B cell (primary cell): ENCODE measurements at places on chromosomes 11 and 22. TPM values are rescaled to one million over a fixed set of nuclear protein-coding genes. Genes with fewer than 3 reads are reported as not detected.

Gene TH
- not detected in 2 replicates for total RNA-seq

DNA sequence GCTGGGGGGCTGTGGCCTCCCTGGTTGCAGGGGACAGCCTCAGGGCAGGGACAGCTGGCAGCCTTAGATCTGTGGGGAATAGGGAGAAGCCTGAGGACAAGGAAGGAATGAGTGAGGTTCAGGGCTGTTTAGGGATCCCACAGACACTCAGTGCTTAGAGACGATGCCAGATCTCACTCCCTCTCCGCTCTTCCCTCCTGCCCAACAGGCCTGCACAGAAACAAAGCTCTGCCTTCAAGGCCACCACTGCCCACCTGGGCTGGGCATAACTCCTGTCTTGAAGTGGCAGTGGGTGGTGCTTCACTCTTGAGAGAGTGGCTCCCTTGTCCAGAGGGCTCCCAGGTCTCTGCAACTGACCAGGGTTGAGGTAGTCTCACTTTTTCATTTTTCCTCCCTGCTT is 13.1 kb upstream of the CENATAC start:
- H3K36me3 ChIP-seq, result no peaks in the 10 kb centered on the region
- no peak for DNase-seq
- H3K27me3 ChIP-seq, result no peaks in the 10 kb centered on the region
- no peak overlapping the region for H3K4me3 ChIP-seq

DNA sequence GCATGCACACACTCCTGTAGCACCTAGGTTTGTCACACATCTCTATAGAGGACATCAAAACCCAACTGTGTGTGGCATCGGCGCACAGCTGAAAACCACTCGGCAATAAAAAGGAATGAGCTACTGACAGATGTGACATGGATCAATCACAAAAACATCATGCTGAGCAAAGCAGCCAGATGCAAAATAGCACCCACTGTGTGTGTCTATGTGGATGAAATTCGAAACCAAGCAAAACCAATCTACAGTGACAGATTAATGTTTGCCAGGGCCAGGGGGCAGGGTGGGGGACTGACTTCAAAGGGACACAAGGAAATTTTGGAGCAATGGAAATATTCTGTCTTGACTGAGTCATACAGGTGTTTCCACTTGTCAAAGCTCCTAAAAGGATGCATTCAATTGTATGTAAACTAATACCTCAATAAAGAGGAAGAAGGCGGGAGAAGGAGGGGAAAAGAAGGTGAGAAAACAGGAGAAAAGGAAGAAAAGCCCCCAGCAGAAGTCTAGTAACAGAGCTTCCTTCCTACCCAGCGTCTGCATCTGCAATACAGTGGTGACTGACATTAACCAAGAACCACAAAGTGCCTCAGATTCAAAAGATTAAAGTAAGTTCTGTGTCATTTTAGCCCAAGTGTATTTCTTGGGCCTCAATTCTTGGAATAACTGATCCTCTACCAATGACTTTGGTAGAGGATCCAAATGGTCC is 49.8 kb downstream of the PACSIN2 start:
- DNase-seq, result no peak
- no peaks in the 10 kb centered on the region for H3K27me3 ChIP-seq
- H3K36me3 ChIP-seq, result peaks cover 5% of the 10 kb centered on the region

Gene C11orf68
- total RNA-seq, result 50.6 and 57.6 TPM in 2 replicates

GRCh38 chr11:2093575-2094353 is 45.4 kb downstream of the IGF2 start:
- no peak overlapping the region for H3K4me3 ChIP-seq
- no peak overlapping the region for H3K27ac ChIP-seq
- no peaks in the 10 kb centered on the region for H3K27me3 ChIP-seq
- no peaks in the 10 kb centered on the region for H3K36me3 ChIP-seq

DNA sequence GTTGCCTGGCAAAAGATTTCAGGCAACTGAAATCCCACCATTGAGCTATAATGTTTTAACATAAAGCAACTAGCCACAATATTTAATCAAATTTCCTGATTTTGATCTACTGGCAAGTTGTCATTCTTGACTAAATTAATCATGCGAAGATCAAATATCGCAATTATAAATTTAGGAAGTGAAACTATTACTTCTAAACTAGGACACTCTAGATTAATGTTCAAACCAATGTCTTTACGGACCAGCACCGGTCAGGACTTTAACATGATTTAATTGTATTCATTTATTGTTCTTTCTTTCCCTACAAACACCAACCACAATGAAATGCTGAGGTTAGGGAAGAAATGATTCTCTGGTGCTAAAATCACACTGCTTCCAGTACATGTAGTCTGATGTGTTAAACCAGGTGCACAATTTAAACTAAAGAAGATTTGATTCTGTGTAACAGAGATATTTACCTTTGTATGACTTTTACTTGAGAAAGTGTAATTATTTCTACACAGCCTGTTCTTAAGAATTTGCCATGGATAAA is 14.9 kb downstream of the GAS2 start:
- no peaks in the 10 kb centered on the region for H3K4me1 ChIP-seq
- H3K27me3 ChIP-seq, result no peaks in the 10 kb centered on the region
- no peak overlapping the region for H3K4me3 ChIP-seq

- H3K4me1 ChIP-seq, result no peaks in the 10 kb centered on the region
- H3K36me3 ChIP-seq, result no peaks in the 10 kb centered on the region
- H3K27ac ChIP-seq, result no peak overlapping the region
- no peak for DNase-seq
Measured at GRCh38 chr11:45382133-45382878, 96.2 kb upstream of the SYT13 start.

DNA sequence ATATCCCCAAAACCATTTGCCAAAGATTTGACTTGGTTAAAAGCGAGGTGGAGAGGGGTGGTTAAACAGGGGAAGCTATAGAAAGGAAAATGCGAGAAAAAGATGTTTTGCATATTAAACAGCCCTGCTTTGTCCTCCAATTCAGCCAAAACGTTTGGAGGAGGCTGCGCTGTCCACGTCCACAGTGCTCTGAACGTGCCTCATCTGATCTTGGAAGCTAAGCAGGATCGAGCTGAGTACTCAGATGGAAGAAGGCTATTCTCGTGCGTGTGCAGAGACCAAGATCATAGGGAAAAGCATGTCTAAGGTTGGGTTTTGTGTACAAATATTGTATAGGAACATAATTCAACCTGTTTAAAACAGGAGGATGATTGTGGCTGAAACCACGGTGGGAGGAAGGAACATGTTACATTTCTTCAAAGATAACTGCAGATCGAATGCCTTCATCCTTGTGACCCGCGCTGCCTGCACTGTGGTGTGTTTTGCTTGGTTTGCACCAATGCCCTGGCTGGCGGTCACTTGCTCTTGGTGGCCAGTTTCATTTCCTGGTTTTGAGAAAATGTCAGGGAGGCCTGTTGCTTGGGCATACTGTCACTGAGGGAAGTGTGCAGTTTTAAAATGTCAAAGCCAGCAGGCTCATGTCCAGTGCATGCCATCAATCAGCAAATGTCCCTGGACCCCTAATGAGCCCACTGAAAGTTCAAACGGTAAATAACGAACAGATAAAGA is 40.4 kb downstream of the FLI1 start:
- H3K27ac ChIP-seq, result peak overlapping the region; percentile 80
- peaks cover 99% of the 10 kb centered on the region for H3K4me1 ChIP-seq
- no peaks in the 10 kb centered on the region for H3K27me3 ChIP-seq
- peak overlapping the region; percentile 9 for H3K4me3 ChIP-seq

DNA sequence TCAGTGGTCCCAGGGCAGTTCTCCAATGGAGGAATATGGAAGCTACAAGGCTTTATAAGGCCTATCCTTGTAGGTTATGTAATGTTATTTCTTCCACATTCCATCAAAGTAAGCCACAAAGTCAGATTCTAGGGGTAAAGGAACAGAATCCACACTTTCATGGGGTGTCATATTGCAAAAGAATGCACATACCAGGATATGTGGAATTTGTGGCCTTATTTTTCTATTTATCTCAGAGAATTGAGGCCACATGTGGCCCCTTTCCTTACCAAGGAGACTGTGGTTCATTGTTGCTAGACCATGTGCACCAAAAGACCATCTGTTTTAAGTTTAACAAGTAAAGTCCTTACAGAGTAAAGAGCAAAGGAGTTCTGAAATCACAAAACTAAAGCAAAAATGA is 12.9 kb downstream of the LRRC4C start:
- H3K27ac ChIP-seq, result no peak overlapping the region
- H3K36me3 ChIP-seq, result no peaks in the 10 kb centered on the region
- H3K4me3 ChIP-seq, result no peak overlapping the region

- peaks cover 40% of the 10 kb centered on the region for H3K36me3 ChIP-seq
- H3K27ac ChIP-seq, result peak overlapping the region; percentile 64
- no peaks in the 10 kb centered on the region for H3K27me3 ChIP-seq
- no peaks in the 10 kb centered on the region for H3K4me1 ChIP-seq
- no peak overlapping the region for H3K4me3 ChIP-seq
- DNase-seq, result no peak
Measured at GRCh38 chr11:102332611-102332994, 14.4 kb upstream of the BIRC2 start.

GRCh38 chr11:45745065-45745811 is 59.7 kb upstream of the SLC35C1 start:
- no peaks in the 10 kb centered on the region for H3K36me3 ChIP-seq
- H3K27me3 ChIP-seq, result no peaks in the 10 kb centered on the region
- no peaks in the 10 kb centered on the region for H3K4me1 ChIP-seq
- H3K27ac ChIP-seq, result no peak overlapping the region
- no peak for DNase-seq
- H3K4me3 ChIP-seq, result no peak overlapping the region
